ENCODE measurements at places on chromosomes 6 and 20.
A peak's percentile ranks its signal among the peaks of the same experiment; 100 is the strongest.

GRCh38 chr6:155381673-155382337, 67.5 kb upstream of the TFB1M start:
- no peak for DNase-seq

DNA sequence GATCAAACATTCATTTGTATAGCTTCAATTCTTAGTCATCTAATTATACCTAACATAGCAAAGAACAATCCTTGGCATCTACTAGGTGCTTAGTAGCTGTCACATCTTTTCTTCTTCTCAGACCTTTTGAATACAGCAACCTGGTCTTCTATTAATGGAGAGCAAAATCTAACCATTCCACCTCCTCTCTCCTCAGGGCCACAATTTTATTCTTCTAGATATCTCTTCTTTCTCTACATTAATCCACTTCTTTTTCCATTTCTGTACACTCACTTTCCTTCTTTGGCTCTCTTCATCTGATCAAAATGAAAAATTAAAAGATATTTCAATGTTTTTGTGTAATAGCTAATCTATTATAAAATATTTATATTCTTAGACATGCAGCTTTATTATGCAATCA, 9.0 kb upstream of the HLA-DOA start:
- no peak for DNase-seq

DNA sequence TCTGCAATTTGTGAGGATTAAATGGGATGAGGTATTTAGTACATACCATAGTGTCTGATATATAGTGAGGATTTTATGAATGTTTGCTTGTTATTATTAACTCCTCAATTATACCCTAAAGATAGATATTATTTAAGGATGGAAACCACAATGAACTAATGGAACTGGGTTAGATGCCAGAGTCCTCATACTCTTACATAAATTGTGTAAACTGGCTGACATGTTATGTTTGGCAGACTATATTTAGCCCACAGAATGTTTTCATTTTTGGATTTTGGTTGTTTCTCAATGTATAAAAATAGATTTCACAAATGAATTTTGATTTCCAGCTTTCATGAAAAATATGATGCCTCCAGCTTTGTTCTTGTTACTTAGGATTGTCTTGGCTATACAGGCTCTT, 37.6 kb downstream of the HTR1B start:
- DNase-seq, result no peak

DNA sequence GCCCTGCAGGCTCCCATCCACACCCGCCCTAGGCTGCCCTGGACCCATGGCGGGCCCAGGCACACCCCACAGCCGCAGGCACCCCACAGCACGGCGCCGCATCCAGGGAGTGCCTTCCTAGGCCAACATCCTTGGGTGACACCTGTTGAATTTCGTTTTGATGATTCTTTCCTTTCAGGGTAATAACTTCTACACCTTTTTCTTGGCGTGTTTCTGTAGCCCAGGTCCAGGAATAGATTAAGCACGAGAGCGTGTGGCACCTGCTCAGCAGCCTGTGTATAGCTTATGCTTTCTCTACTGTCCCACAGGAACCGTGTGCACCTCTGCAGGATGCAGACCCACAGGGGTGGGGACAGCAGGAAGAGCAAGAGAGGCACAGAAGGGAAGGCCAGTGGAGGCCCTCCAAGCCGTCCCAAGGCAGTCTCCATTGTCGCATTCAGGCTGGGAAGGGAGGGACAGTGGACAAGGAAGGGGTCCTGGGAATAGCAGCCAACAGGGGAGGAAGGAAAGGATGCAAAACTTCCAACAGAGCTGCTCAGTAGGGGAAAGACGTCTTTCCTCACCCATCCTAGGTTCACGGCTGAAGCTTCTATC, 118.1 kb upstream of the AFDN start:
- no peak for DNase-seq

DNA sequence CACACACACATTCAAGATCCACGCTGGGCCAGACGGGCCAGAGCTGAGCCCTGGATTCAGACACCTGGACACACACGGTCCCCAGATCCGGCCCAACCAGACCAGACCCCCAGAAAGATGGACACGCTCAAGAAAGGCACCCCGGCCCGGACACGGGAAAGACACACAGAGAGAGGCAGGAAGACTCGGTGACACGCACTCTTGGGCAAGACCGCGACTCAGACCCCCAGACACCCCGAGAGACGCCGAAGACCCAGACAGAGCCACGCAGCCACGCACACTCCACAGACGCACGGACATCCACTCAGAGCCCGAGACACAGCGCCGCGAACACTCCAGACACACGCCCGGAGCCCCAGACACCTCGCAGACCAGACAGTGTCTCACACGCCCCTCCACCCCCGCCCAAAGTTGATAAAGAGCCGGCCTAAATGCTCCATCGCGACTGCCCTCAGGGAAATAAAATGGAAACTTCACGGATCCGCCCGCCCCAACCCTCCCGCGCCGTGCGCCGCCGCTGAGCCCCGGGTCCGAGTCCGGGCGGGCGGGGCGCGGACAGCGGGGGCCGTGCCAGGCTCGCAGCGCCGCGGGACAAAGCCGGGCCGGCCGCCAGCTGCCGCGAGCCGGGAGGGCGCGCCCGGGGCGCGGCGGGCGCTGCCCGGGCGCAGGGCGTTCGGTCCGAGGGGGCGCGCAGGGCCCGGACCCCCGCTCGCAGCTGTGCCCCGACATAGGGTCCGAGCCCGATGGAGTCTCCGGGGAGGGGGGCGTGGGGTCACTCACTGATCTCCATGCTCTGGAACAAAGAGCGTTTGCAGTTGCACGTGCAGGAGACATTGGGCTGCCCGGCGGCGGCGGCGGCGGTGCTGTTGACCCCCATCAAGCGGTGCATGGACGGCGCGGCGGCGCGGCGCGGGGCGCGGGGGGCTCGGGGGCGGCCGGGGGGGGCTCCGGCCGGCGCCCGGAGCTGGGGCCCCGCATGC, 831 bp downstream of the PMEPA1 start:
- DNase-seq, result no peak

GRCh38 chr20:53707371-53708055, 113.9 kb upstream of the ZNF217 start:
- no peak for DNase-seq

DNA sequence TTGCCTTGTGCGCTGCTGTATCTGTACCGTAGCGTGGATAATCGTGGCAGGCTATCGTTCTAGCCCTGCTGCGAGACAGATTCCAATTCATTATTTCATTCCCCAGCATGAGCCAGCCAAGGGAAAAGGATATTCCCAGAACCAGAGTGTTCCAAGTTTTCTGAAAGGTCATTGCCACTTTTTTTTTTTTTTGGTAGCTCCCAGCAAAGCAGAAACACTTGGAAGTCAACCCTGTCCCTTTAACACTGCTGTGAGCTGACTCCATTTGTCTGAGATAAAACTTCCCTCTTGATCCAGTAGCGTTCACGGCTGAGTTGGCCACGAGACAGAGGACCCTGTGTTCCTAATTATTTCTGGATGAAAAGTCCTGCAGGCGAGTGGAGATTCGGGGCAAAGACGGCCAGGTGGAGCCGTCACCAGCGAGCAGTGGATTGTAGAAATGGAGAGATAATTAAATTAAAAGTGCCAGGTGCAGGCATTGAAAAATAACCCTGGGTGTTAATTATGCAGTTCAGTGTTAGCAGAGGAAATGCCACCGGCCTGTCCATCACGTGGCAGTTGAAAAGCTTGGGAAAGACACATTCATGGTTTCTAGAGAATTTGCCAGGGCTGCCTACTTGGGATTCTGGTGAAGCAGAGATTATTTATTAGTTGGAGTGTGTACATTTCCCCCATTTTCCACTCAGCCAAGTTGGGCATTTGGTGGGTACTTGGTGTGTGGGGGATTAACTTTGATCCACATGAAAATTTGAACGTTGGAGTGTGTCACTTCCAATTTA, 164.2 kb downstream of the SLC24A3 start:
- DNase-seq, result peak; percentile 17

All from putamen (tissue), 1 donor.